Activated naive CD4-positive, alpha-beta T cell treated with anti-CD3 and anti-CD28 coated beads, Interleukin-2, amount 50 U/mL, for 16 hours (primary cell): ENCODE measurements at places on chromosomes 2 and 18.

GRCh38 chr2:135997380-135997779, 12.0 kb upstream of the DARS1 start:
- DNase-seq: no peak

- DNase-seq: no peak
Measured at GRCh38 chr2:216615298-216616082, 17.7 kb upstream of the IGFBP2 start.

GRCh38 chr2:88626171-88627054, 851 bp downstream of the EIF2AK3 start:
- peak; percentile 55 for DNase-seq

GRCh38 chr18:47422524-47422923, 171.1 kb upstream of the SKOR2 start:
- no peak for DNase-seq

DNA sequence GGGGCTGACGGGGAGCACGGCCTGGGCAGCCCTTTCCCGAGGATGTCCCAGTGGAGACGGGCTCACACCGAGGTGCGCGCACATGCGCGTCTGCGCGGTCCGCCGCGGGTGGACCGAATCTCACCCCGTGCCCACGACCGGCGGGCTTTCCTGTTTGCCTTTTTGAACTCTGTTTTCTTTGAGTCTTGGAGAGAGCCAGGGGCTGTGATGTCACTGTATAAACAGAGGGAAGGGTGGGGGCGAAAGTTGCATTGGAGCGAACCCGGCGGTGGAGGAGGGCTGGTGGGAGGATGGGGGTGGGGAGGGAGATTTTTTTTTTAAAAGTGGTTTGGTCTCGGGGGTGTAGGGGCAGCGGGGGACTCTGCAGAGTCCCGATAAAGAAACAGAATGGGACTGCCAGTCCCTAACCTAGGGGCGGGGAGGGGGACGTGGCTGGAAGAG, 141.2 kb upstream of the CTAGE1 start:
- DNase-seq: no peak

DNA sequence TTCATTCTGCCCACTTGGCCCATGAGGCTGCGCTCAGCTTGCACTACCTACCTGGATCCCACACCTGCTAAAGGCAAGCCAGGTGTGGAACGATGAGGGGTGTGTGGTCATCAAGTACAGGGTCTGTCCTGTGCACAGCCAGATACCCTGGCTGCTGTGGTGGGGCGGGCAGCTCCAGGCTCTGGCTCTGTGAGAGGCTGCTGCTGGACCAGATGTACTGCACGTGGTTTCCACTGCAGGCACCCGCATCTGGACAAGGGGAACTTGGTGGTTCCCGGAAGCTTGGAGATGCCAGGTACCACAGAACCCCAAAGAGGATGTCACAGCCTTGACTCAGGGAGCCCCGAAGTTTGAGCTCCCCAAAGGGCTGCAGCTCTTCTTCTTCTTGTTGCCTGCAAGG, 68.1 kb upstream of the ZNF804A start:
- no peak for DNase-seq

GRCh38 chr2:161243312-161243711, 64.9 kb upstream of the PSMD14 start:
- DNase-seq: no peak

GRCh38 chr18:65762556-65762955, 11.7 kb downstream of the CDH7 start:
- DNase-seq: no peak

GRCh38 chr2:136492901-136493300, 272.4 kb upstream of the THSD7B start:
- no peak for DNase-seq

- no peak for DNase-seq
Measured at GRCh38 chr2:159267921-159268320, 18.6 kb downstream of the WDSUB1 start.

GRCh38 chr18:11767935-11768334, 78.9 kb downstream of the GNAL start:
- DNase-seq: no peak

DNA sequence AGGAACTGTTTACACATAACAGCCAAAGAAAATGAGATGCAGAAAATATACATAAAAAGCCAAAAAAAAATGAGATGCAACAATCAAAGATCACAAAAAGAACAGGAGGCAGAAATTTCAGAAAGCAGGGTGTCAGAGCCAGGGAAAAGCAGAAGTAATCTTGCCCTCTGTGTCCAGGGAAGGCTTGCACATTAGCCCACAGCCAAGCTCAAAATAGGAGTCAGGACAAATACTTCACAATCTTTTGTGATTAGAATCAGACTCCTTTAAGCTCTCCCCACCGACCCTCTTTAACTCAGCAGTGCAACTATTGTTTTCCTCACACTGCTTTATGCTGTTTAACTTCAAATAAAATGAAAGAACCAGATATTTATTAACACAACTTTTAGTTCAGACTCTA, 34.6 kb downstream of the IAH1 start:
- DNase-seq: no peak

GRCh38 chr18:10289951-10290637, 164.3 kb upstream of the APCDD1 start:
- no peak for DNase-seq

DNA sequence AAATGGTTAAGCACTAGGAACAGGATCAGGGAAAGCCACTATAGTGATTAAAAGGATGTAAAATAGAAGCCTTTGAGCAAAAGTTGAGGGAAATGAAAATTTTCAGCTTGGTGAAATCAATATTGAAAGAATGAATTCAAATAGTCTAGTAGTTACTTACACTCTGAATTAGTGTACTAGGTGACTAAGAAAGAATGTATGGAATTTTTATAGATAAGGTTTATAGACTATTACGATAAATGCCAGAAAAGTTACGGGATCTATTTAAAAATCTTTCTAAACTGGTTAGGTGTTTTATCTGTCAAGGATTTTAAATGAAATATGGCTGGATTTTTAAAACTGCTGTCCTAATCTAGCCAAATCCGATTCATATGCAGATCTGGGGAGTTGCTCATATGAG, 208.6 kb downstream of the MYO3B start:
- no peak for DNase-seq

DNA sequence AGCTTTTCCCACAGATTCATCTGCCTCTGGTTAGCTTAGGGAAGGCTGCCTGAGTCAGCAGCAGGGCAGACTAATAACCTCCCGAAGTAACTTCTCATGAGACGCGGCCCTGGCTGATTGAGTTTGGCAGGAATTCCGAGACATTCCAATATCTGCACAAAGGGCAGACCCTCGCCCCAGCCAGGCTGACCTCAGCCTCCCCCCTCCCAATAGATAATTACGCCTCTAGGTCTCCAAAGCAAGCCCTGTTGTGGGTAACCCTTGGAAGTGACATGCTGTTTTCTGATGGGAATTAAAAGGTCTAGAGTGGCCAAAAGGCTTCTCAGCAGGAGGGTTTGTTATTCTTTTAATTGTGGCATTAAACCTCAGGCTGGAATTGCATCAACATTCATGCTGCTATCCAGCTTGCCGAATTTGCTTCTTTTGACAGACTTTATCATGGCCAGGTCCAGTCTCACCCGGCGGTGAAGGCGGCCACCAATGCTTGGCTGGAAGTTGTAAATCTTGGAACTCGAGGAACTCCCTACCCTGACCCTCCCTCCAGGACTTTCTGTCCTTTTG, 98.0 kb upstream of the SLC14A2 start:
- no peak for DNase-seq

- no peak for DNase-seq
Measured at GRCh38 chr2:234816056-234816455, 135.8 kb upstream of the SH3BP4 start.

GRCh38 chr2:175154661-175155082, 13.3 kb downstream of the ATF2 start:
- no peak for DNase-seq

DNA sequence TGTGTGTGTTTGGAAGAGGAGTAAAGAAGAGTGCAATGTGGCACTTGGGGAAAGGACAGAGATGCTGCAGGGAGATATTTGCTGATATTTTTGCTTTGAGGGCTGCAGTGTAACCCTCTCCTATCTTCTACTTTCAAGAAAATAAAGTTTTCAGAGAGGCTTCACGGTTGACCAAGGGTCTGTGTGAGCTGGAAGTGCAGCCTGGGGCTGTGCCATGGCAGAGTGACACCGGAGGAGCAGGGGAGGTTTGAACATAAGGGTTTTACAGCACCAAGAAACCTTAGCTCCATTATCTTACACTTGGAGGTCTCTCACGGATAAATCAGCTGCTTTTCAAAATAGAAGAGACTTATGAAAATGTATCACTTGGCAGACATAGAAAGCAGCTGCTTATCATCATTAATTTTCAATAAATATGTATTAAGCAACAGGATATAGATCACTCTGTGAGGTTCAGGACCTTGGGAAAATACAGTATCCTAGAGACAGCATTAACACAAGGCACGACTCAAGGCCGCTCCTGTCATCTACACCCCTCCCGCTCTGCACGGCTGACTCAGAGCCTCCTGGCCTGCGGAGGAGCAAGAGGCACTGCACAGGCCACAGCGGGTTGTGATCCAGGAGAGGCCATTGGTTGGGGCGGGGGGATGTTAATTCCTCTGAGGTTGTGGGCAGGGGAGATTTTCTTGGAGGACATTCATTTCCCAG, 127.8 kb downstream of the COPS8 start:
- no peak for DNase-seq

DNA sequence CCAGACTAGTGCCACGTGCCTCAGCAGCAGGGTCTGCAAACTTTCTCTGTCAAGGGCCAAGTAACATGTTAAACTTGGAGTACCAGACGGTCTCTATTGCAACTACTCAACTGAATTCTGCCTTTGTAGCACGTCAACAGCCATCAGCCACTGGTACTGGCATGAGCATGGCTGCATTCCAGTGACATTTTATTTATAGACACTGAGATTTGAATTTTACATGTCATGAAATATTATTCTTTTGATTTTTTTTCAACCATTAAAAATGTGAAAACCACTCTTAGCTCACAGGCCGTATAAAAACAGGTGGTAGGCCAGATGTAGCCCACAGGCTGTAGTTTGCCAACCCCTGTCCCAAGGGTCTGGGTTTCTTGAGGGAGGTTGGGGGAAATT, 199.7 kb downstream of the TPGS2 start:
- DNase-seq: no peak

- DNase-seq: no peak
Measured at GRCh38 chr2:207408086-207408794, 121.5 kb upstream of the CREB1 start.

GRCh38 chr18:36808681-36809080, 20.1 kb downstream of the TPGS2 start:
- no peak for DNase-seq

DNA sequence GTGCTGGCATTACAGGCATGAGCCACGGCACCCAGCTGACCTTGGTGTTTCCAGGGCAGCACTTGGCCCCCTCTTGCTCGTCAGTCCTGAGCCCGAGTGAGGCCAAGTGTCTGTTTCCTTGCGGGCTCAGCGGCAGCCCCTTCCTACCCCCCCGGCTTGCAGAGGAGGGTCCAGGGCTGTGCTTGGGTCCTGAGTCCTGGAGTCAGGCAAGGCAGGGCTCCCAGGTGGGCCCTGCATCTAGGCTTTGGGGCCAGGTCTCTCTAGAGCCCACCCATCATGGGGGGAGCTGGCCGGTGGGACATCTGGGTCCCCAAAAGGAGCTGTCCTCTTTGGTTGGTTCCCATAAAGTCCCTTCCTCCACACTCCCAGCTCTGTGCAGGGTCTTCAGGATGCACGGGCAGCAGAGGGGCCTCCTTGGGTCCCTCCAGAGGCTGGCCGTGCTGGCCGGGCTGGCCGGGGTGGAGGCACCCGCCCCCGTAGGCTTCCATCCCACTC, 63.7 kb upstream of the HPCAL1 start:
- peak; percentile 7 for DNase-seq

DNA sequence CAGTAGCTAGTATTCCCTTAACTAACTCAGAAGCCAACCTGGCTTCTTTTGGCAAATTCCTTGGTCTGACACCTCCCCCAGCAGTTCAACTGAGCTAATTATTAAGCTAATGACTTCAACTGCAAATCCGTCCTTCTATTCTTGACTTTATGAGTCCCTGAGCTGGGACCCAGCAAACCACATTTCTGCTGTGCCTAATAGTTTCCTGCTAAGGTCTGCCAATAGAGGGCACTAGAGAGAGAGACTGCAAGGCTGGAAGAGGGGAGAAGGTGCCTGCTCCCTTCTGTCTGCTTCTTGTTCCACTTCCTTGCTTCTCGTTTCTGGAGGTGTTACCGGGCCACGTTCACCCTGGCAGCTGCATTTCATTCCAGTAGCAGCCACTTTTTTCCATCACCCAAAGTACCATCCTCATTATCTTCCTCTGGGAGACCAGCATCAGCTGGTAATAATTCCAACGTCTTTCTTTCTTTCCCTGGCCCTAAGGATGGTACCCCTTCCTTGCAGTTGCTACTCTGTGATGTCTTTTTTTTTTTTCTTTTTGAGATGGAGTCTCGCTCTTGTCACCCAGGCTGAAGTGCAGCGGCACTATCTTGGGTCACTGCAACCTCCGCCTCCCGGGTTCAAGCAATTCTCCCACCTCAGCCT, 352.0 kb downstream of the TNS1 start:
- no peak for DNase-seq

GRCh38 chr2:238092486-238093035, 7.6 kb upstream of the ESPNL start:
- no peak for DNase-seq

- peak; percentile 84 for DNase-seq
Measured at GRCh38 chr2:96960153-96960961, 26.0 kb downstream of the FAM178B start.

DNA sequence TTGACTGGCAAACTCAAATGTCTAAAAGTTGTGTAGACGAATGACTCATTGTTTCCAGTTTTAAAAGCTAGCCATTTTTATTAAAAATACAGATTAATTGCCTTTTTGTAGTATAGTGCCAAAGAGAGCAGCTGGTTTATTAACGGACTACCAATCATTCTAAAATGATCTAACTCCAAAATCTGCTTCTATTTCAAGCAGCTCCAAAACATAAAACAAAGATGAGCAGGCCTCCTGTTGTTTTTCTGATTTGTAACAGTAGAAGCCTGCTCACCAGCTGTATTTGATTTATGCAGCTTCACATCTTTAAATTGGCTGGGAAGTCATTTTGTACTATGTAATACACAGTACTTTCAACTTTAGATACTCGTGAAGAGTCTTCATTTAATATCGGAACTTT, 171.8 kb downstream of the UBR3 start:
- no peak for DNase-seq

DNA sequence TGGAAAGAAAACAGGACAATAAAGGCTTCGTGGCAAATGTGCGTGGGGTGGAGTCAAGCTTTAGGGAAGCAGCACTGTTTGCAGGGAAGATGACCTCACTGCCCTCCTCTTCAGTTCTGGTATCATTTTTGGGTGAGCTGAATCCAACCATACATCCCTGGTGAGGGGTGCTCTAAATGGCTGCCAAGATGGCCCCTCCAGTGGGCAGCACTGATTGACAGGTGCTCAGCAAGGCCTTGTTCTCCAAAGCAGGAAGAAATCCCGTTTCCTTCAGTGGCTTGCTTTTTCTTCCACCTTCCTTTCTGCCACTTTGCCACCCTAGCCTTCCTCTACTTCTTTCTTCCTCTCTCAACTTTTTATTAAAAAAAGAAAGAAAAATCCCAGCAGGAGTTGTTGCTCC, 132.8 kb upstream of the SP5 start:
- no peak for DNase-seq
